ENCODE measurements at places on chromosomes 5 and 9.

DNA sequence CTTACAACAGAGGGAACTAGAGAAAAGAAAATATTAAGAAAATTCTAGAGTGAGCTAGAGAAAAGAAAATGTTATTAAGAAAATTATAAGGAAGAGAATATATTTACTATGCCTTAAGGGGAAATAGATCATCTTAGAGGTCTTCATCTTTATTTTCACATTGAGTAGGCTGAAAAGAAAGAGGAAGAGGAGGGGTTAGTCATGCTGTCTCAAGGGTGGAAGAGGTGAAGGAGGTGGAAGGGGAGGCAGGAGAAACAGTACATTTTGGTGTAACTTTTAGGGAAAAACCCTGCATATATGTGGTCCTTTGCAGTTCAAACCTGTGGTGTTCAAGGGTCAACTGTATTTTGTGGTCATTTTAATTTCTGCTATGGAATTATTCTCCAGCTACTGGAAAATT lies 46.6 kb downstream of the PPIP5K2 start:
- DNase-seq: no peak

GRCh38 chr5:60803712-60804111 lies 40.4 kb downstream of the ELOVL7 start:
- DNase-seq: no peak

- no peak for DNase-seq
Observed at GRCh38 chr9:129888293-129889121, 53.2 kb downstream of the USP20 start.

GRCh38 chr5:121819682-121820261 lies 31.9 kb upstream of the FTMT start:
- DNase-seq: no peak

DNA sequence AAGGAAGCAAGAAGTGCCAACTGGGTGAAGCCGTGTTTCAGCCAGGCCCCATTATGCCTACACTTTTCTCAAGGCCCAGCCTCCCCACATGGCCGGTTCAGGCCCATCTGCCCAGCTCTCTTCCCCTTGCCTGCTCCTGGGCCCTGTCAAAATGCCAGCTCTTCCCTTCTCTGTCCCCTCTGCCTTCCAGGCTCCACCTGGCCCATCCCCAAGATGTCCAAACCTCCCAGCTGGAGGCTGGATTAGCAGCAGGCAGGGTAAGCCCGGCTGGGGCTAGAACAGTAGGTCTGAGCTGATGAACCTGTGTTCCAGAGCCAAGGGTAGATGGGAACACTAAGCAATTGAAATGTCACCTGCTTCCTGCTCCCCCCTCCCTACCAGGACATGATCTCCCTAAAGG lies 64.1 kb upstream of the HSPA9 start:
- DNase-seq: no peak

GRCh38 chr9:21381448-21382339 lies 3.5 kb downstream of the IFNA2 start:
- DNase-seq: no peak

- DNase-seq: no peak
Observed at GRCh38 chr9:34671307-34671706, 8.8 kb upstream of the CCL27 start.

- no peak for DNase-seq
Observed at GRCh38 chr5:136686192-136686872, 321.0 kb upstream of the TRPC7 start.

GRCh38 chr9:113887436-113887835 lies 11.3 kb downstream of the ZNF618 start:
- peak; percentile 69 for DNase-seq

GRCh38 chr9:86591472-86591871 lies 237.3 kb upstream of the TUT7 start:
- DNase-seq: no peak

GRCh38 chr5:45189481-45189880 lies 380.7 kb downstream of the MRPS30 start:
- DNase-seq: no peak

All from osteocyte (in vitro differentiated cells).